H7 (cell line): ENCODE measurements at places on chromosomes 1 and 21. TPM values are rescaled to one million over a fixed set of nuclear protein-coding genes. Genes with fewer than 3 reads are reported as not detected.

DNA sequence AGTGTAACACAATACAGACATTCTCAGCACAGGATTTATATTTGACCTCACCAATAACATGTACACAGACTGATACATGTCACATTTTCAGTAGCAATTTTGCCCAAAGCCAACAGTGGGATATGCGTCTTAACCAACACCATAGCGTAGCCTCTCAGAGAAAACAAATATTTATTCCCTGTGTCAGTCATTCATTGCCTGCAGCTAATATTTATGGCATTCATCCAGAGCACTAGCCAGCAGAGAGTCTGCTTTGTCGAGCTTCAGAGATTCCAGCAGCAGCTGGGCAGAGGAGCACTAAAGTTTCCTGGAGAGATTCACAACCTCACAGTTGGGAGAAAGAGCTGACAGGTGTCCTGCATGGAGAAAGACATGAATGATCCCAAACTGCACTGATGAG is 400.7 kb upstream of the DAB1 start:
- no peak for DNase-seq

DNA sequence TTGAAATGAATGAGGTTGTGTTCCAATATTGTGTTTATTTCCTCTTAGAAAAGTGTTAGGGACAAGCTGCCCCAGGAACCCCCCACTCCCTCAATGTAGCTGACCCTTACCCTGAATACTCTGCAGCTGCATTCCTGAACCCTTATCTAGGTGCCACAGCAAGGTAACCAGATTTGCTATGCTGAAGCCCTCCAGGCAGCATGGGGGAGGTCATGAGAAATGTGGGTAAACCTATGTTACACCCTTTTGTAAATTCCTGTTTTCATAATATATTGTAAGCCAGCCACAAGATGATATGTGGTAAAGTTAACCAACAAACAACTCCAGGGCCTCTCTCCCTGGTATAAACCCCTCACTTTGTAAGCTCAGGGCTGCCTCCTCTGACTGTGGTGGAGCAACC is 27.8 kb upstream of the CLDN8 start:
- no peak for DNase-seq

GRCh38 chr1:12543740-12544154 is 74.3 kb downstream of the DHRS3 start:
- DNase-seq: no peak

DNA sequence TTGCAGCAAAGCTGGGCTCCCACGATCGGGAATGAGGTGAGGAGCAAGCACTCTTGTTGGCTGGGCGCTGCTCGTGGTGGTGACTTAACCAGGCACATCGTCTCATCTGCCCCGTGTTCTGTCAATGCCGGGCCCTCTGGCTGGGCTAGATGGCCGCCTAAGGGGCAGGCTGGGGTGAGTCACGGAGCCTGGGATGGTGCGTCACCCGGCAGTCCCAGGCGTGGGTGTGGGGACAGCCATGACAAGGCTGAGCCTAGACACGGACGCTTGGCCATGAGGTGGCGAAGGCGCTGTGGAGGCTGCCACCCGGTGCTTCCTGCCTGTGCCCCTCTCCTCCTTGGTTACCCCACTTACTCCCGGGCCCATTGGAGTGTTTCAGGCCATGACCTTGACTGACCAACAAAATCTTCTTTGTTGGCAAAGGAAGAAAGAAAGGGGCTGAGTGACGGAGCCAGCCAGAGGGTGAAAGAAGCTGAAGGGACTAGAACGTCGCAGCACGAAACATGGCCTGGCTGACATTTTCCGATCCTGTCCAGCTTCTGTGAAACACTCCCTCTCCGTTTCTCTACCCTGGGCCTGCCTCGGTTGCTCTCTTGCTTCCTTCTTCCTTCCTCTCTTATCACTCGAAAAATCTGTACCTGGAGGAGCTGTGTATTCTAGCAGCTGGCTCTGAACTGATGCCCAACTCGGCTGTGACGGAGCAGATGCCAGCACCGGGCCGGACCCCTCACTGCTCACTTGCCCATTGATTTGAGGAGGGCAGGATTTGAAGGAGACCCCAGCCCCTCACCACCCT is 596 bp downstream of the CD247 start:
- peak; percentile 32 for DNase-seq

- no peak for DNase-seq
These were observed 106.1 kb downstream of the RWDD3 start for GRCh38 chr1:95340061-95340460.

Gene RIPPLY3
- total RNA-seq: 0.52 and 0.94 TPM in 2 replicates

Gene FCRL6
- not detected in 2 replicates for total RNA-seq

Gene LCE3E
- not detected in 2 replicates for total RNA-seq
